ENCODE measurements at places on chromosomes 3 and 15.

GRCh38 chr3:4688411-4688810 is 195.3 kb downstream of the ITPR1 start:
- no peak for DNase-seq

DNA sequence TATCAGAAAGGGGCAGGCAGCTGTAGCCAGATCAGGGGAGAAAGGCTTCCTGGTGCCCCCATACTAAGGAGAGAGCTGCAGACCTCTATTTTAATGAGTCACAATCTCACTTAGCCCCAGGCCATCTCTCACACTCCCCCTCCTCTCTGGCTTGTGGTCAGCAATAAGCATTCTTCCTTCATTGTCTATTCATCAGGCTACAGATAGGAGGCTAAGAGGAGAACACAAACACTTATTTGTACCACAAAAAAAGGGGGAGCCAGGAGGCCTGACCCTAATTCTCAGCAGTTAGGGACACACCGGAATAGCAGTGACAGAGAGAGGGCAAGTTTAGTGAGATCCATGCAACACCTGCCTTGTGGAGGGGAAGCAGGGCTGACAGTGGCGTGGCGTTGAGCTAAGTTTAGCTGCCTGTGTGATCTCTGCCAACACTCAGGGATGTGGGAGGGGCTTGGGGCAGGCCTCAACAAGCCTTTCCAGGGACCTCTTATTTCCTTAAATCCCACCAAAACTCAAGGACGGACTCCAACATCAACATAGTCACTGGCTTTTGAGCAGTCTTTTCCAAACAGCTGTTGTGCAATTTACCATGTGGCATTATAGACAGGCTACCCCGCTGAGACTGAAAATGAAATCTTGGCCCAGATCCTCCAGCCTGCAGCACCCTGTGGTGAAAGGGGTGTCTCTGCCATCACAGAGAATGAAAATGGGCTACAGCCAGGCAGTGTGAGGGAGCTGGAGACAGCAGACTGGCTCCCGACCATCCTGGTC is 191.9 kb upstream of the TSC22D2 start:
- no peak for DNase-seq

DNA sequence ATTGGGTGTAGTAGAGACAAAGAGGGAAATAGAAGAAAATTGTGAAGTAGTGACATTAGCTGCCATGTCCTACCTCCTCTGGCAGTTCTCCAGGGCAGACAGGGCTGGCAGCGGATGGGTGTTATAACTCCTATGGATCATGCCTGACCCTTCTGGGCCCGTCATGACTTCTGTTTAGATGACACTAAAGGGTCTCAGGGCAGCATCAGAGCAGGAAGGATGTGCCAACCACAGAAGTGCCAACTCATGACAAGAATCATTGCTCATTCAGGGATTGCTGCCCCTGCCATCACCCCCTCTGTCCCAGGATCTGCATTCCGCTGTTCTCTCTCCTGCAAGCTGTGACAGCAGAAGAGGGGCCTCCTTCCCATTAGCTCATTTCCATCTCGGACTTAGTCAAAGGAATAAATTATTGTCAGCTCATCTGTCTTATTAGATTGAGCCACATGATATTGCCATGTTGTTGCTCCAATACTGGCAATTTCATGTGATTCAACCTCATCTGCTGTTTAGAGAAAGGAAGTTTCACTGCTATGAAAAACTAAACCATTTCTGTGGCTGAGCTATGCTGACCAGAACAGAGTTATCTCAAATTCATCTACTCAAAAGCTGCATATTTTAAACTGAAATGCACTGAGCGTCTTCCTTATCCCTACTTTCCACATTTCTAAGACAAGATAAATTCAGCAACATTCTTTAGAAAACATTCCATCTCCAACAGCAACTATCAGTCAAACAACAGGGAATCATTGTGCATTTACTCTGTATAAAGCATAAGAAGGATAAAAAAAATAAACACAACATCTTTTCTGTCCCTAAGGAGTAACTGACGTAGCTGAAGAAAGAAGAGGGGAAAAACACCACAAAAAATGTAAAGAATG is 271.6 kb downstream of the FHIT start:
- no peak for DNase-seq

GRCh38 chr3:36493051-36493450 is 112.7 kb downstream of the STAC start:
- no peak for DNase-seq

DNA sequence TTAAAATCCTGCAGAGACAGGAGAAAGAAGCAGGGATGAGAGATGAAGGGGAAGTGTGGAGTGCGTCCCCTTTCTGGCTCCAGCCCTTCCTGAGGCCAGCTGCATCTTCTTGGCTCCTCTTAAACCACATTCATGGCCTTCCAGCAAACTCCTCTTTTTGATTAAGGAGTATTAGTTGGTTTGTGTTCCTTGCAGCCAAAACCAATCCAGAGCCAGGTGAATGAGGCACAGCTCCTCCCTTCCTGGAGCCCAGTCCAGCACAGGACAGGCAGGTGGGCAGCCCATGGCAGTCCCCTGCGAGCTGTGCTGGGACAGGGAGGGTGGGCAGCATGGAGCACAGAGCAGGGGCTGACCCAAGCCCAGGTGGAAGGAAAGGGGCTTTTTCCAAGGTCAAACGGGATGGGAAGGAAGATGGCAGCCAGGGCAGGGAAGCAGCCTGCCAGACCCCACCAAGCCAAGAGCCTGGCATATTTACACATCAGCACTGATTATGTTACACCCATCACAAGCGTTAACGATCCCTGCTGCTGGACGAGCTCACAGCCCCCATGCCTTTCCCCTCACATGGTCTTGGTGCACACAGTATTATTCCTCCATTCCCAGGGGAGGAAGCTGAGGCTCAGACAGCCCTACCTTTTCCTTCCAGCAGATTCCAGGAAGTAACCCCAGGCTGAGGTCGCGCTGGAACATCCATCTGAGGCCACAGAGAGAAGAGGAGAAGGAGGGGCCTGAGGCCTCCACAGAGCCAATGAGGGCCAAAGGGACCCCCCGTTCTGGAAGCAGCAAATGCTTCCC is 175.6 kb downstream of the SMAD6 start:
- DNase-seq: no peak

DNA sequence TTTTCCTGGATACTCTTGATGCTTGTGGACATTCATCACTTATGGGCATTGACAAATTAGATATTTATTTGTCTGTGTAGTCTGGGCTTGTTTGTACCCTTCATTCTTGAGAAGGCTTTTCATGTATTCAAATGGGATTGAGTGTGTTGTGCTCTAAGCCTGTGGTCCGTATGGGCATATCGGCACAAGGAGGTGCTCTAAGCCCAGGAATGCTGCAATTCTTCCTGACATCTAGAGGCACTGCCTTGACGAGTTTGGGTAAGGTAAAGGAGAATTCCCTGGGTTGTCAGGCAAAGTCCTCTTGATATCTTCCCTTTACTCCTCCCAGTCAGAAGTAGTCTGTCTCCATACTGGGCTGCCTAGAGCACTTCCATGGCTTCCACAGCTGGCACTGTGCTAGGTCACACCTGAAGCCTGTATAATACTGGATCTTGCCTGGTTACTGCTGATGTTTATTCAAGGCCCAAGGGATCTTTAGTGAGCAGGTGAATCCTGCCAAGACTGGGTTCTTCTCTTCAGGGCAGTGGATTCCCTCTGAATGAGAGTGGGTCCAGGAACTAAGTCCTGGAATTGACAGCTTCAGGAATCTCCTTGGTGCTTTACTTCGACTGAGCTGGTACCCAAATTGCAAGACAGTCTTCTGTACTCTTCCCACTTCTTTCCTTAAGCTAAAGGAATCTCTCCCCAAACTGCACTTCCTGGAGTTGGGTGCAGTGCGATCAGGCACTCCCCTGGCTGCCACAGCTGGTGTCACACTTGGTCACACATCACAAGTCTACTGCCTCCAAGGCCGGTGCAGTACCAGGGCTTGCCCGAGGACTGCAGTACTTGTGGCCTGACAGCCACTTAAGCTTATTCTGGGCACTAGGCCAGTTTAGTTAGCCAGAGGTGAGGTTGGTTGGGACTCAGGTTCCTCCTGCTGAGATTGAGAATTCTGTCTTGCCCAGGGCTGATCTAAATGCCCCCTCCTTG is 46.0 kb downstream of the GALK2 start:
- DNase-seq: no peak

- DNase-seq: no peak
These were observed 3.9 kb downstream of the MEGF11 start for GRCh38 chr15:66249605-66250174.
